ENCODE measurements at places on chromosomes 3 and 15.
A peak's percentile ranks its signal among the peaks of the same experiment; 100 is the strongest.

DNA sequence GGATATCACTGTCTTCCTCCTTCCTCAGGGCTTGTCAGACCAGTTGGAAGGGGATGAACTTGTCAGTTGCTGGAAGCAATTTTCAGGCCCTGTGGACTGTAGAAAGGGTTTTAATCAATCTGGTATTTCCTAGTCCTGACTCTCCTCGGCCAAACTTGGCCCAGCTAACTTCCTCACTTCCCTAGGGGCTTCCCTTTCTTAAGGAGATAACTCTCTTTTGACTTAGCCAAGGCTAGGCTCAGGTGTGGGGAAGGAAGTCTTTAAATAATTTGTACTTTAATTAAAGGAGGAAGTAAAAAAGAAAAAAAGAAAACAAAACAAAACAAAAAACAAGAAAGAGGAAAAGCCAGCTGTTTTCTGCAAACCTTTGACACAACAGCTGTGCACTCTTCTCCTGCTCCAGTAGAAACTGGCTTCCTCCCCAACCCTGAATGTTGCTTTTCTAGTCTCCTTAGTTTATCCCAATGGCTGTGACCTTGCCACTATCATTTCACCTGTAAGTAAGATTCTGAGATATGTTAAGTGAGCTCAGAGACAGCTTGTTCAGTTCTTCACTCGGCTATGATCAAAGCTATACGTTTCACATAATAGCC is 53.0 kb upstream of the ST3GAL6 start:
- DNase-seq, result no peak

DNA sequence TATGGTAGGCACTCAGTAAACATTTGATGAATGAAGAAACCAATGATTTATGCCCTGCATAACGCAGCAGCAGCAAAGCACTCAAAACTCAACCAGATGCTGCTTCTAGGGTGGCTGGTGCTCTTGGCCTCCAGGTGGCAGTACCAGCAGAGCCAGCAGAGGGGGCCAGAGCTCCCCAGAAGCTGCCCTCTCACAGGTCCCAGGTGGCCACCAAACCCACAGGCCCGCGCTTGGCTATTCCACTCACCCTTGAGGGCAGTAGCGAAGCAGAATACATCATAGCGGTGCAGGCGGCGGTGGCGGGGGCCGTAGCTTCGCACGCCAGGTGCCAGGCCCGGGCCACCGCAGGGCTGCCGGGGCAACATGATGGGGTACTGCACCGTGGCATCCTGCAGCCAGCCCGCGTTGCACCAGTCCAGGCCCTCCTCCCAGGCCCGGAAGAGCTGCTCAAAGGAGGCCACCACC is 16.6 kb downstream of the HAPLN3 start:
- DNase-seq, result peak; percentile 96

DNA sequence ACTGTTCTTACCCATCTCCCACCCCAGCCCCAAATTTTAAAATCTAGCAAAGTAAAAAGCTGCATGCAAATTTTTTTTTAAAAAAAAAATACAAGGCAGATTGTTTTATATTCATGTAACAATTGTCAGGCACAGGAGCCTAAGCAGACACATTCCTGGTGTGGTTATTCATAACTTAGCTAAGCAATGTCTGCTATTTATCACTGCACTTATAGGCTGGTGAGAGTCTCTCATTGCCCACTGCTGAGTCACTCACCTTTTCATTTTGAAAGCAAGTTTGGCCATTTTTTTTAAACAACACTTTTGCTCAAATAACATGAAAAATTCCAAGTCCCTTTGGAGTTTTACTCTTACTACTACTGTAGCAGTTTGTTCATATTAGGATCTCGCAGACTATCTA is 413.9 kb downstream of the RBMS3 start:
- peak; percentile 70 for DNase-seq

- peak; percentile 97 for DNase-seq
These were observed 42.5 kb downstream of the TPRA1 start for GRCh38 chr3:127547761-127548605.

All from osteoblast (primary cell).